Mucosa of gallbladder (tissue), 1 donor: ENCODE measurements at places on chromosomes 16 and 17. TPM values are rescaled to one million over a fixed set of nuclear protein-coding genes. Genes with fewer than 3 reads are reported as not detected.

DNA sequence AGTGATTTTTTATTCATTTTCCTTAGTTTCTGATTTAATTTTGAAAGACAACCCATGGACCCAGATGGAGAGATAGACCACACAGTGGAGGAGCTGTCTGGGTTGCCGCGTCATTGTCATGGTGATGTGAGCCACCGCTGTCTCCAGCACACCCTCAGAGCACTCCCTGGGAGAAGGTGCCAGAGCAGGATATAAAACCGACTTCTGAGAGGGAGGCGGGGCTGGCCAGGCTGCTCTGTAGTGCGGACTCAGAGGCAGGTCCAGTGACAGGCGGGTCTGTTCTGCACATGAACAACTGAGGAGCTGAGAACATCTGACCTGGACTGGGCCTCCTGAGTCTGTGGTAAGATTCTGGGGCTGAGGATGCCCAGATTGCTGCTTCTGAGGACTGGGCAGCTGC, 216.3 kb upstream of the NLRP1 start:
- DNase-seq = no peak

CBX8 gene
- 9.7 TPM for total RNA-seq

GRCh38 chr17:9728005-9728404, 63.4 kb downstream of the DHRS7C start:
- no peak for DNase-seq

GRCh38 chr17:4551141-4551540, 4.0 kb downstream of the MYBBP1A start:
- DNase-seq = no peak

- no peak for DNase-seq
Measured at GRCh38 chr17:80825471-80826345, 165.9 kb upstream of the CHMP6 start.

DNA sequence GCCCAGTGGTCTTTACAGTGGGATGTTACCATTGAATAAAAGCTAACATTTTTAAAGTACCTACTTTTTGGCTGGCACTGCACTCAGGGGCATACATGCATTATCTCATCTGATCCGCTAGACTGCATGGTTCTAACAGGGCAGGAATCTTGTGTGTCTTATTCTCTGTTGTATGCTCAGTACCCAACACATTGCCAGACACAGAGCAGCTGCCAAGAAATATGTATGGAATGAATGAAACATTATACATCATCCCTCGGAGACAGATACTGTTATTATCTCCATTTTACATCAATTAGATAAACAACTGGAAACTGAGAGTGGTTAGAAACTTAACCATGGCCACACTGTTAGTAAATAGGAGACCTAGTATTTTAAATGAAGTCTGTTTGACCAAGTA, 74.1 kb upstream of the CDH11 start:
- no peak for DNase-seq

DNA sequence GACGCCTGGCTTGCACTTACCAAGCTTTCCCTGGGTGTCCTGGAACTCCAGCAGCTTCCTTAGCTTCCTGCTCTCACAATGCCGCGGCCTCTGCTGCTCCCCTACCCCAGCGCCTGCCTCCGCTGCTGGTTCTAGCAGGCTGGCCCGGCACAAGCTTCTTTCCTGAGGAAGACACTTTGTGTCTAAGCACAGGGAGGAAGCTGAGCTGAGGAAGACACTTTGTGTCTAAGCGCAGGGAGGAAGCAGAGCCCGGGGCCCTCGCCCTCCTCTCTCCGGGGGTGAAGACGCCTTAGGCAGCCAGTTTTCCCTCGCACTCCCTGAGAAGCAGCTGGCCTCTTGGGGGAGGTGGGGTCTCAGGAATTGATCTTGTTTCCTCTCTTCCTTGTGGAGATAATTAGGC, 64.9 kb downstream of the PLD6 start:
- DNase-seq = no peak

DNA sequence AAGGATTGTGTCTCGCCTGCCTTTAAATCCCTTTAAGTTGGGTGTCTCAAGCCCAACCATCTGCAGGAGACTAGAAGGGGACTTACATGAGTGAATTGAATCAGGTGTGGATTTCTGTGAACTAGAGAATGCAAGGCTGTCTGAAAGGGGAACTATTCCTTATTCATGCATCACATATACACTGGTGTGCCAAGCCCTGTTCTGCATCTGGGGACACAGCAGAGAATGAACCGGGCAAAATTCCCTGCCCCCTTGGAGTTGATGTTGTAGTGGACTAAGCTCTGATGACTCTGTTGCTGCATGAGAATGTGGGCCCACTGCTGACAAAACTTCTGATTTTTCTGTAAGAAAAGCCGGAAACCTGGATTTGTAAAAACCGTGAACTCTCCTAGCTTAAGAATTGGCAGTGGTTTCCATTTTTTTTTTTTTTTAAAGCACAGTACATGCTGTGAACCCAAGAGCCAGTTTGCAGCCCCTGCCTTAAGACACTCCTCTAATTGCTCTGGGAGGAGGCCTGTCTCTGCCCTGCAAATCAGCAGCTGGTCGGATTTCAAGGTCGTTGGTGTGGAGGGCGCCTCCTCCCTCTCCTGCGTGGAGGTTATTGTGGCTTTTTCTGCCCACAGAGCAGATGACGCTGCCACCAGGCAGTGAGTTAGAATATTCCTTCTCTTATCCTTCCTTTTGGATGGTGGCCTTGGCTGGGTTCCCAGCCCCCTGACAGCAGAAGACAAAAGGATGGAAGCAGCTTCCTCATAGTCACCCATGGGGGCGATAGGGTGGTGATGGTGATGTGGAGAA, 131.0 kb downstream of the PRKCB start:
- DNase-seq = no peak

GRCh38 chr16:83117810-83118209, 491.0 kb downstream of the CDH13 start:
- DNase-seq = no peak

SPIRE2 gene
- total RNA-seq = 19.9 TPM

DNA sequence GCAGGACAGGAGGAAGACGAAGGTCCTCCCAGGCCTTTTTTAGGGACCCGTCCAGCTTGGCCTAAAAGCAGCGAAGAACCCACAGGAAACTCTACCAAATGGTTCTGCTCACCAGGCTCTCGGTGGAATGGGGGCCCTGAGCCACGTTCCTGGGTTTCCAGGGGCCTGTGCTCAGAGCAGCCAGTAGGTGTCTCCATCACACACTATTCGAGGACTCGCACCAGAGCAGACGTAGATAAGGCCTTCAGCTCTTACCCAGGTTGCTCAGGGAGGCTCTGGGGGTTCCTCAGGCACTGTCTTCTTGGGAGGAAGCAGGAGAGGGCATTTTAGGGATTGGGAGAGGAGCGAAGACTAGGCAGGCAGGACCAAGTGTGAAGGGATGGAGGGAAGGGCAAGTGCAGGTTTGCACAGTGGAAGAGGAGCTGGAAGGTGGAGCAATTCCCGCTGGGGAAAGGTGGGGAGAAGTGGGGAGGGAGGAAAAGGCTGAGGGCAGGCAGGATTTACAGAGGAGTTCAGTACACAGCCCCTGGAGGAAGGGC, 157.1 kb downstream of the RGS9 start:
- DNase-seq = peak; percentile 53

JPH3 gene
- total RNA-seq = 0.32 TPM

GRCh38 chr17:32266389-32267301, 1.0 kb downstream of the RHBDL3 start:
- no peak for DNase-seq

- no peak for DNase-seq
Measured at GRCh38 chr16:23371368-23371767, 69.3 kb downstream of the SCNN1B start.

C17orf50 gene
- not detected for total RNA-seq

CACNG1 gene
- not detected for total RNA-seq

GRCh38 chr17:79946352-79947231, 89.1 kb downstream of the TBC1D16 start:
- DNase-seq = no peak

GLIS2 gene
- total RNA-seq = 22.2 TPM

DNA sequence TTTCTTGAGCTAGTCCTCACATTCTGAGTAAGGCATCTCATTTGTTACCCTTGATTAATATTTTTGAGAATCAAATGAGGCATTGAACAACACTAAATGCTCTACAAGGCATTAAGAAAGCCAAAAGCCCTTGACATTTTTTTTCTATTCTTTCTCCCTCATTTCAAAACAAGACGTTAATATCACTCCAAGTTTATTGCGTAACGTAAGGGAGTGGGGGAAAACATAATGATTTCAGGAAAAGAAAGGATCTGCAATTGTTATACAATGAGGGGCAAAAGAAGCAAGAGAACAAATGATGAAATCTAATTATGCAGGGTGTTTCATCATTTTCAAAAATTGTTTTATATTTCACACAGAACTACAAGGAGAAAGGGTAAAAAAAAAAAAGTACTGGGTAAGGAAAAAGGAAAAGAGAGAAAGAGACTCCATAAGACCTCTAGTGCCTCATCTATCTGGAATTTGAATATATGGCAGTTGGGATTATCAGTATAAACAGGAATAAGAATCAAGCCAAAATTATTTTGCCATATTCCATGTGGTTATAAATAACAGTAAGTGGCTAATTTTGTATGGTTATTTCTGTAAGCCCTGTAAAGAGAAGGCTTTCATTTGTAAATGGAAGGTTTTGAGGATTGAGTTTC, 163.0 kb downstream of the ABCA8 start:
- DNase-seq = no peak

EPX gene
- not detected for total RNA-seq

- DNase-seq = no peak
Measured at GRCh38 chr17:17043461-17044271, 1.4 kb downstream of the MPRIP start.

TUBB3 gene
- 9.5 TPM for total RNA-seq

LYRM1 gene
- total RNA-seq = 28.6 TPM

RTN4RL1 gene
- total RNA-seq = 9.3 TPM

SLC38A8 gene
- not detected for total RNA-seq

ALOX15 gene
- 0.49 TPM for total RNA-seq

WFIKKN2 gene
- total RNA-seq = 0.63 TPM

DNA sequence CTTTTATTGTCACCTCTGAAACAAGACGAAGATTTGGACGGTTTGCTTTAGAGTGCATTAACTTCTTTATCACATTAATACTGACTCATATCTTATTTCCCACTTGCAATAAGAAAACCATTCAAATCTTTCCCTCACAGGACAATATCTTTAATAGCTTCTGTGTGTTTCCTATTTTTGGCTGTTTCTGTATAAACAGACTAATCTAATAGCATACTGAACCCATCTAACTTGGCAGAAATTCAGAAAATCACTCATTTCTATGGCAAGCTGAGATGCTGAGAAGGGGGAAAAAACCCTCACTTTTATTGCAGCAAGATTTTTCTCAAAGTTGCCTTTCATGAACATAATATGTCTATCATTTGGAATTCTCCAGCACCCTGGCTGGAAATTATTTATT, 524.9 kb downstream of the WWOX start:
- no peak for DNase-seq

PLCD3 gene
- 63.6 TPM for total RNA-seq

DNA sequence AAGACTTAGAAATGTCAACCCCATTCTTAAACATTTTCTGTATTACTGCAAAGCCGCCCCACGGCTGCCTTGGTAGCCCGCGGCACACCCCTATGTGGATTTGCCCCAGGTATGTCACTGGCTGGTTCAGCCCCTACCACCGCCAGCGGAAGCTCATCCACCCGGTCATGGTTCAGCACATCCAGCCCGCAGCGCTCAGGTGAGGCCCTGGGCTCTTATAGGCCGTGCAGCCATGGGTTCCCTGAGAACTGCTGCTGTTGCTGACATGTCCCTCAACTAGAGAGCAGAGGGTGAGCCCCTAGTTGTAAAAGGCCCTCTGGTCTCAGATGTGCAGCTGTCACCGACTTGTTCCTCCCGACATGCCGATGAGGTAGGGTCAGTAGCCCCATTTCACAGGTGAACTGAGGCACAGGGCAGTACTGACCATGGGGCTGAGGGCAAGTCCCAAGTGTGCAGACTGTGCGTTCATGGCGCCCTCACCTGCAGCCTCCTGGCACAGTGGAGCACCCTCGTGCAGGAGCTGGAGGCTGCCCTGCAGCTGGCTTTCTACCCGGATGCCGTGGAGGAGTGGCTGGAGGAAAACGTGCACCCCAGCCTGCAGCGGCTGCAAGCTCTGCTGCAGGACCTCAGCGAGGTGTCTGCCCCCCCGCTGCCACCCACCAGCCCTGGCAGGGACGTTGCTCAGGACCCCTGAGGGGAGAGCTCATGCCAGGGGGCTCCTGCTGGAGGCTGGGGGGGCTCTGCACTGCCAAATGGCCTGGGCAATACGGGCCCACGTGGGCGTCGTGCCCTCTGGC, 8.7 kb downstream of the CYBC1 start:
- DNase-seq = no peak

TTYH2 gene
- 6.9 TPM for total RNA-seq

- DNase-seq = no peak
Measured at GRCh38 chr17:16374146-16374938, 6.5 kb upstream of the UBB start.

SLC12A4 gene
- total RNA-seq = 76.6 TPM

DNA sequence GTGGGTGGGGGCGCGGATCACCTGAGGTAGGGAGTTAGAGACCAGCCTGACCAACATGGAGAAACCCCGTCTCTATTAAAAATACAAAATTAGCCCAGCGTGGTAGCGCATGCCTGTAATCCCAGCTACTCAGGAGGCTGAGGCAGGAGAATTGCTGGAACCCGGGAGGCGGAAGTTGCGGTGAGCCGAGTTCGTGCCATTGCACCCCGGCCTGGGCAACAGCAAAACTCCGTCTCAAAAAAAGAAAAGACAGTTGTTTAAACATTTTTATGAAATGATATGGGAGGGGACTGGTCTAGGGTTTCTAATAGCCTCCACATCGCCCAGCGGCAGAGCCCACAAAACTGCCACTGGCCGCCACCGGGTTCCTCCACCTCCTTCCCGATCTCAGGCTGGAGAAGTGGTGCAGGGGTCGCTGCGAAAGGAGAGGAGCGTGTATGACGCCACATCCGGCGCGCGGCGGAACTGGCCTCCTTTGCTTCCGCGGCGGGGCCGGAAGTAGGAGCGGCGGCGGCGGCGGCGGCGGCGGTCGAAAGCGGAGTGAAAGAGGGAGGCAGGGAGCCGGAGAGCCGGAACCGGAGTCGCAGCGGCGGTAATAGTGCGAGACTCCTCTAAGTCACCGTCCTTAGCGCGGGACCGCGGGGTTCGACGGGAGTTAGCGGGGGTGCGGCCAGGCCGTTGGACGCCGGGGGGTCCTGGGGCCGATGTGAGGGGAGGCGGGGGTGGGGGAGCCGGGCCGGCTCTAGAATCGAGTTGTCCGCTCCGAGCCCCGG, at the start of gene PPP4C:
Gene PPP4C, plus strand, starts transcription at position 492 of the 773 bp plus-strand sequence. CDS start 384 bp downstream, outside the sequence.
- DNase-seq = peak; percentile 91

CTF1 gene
- 11.0 TPM for total RNA-seq

- DNase-seq = peak; percentile 74
Measured at GRCh38 chr17:73705594-73705993, 61.3 kb upstream of the SDK2 start.

SLC16A6 gene
- total RNA-seq = 0.49 TPM

- no peak for DNase-seq
Measured at GRCh38 chr17:66018786-66019185, 173.1 kb downstream of the CEP112 start.

- DNase-seq = no peak
Measured at GRCh38 chr17:42704837-42705494, 22.6 kb downstream of the CNTNAP1 start.

- no peak for DNase-seq
Measured at GRCh38 chr16:28923652-28924398, 1.2 kb downstream of the RABEP2 start.

TP53TG3 gene
- total RNA-seq = not detected
